ENCODE measurements at places on chromosomes 6 and 20. TPM values are rescaled to one million over a fixed set of nuclear protein-coding genes. Genes with fewer than 3 reads are reported as not detected.

DNA sequence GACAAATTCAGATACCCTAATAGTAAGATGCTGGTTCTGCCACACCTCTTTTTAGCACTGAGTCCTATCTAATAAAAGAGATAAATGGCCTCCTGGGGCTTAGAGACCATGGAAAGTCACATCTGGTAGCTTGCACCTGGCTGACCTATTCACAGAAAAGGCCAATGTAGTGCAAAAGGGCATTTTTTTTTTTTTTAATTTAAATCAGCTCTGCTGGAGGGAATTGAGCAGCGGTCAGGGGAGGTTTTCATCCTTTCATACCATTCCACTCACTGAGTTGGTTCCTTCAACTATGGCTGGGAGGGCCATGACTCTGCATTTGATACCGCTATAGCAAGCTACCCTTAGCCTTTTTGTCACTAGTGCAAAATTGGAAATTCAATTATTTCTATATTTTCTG lies 20.1 kb upstream of the HS3ST5 start:
- no peak for DNase-seq

DNA sequence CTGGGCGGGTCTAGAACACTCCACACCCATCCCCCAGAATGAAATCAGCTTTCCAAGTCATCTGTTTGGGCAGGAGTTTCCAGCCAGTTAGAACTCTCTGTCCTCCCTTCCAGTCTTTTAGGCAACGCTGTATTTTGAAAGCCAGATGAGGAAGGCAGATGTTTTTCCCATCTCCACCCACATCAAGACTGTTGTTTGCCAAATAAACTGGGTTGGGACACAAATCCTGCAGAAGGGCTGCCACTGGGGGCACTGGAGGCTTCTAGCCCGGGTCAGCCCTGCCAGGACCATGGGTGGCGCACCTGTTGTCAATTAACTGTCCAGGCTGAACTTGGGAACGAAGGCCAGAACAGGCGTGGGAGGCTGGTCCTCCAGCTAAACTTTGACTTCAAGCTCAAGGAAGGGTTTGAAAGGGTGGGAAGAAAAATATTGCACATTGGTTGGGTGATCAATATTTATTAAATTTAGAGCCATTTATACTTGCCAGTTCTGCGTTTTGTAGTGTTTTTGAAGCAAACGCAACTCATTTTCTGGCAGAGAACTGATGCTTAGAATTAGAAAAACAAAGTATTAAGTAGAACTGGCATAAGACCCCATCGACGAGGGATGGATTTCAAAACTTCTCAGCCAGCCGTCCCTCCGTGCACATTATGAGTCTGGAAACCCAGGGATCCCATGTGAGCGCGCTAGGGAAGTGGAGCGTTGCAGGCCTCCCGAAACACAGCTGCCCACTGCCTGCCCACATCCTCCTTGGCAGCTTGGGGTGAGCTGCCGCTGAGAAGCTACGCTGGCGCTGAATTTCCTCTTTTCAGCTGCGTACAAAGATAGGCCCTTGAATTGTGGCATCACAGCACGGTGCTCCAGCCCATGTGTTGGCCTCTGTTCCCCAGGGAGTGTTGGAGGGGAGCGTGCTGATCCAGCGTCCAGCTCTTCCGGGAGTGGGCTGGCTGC lies 297.4 kb downstream of the QKI start:
- DNase-seq, result no peak

GRCh38 chr20:50567860-50568548 lies 57.8 kb downstream of the PTPN1 start:
- DNase-seq, result no peak

DNA sequence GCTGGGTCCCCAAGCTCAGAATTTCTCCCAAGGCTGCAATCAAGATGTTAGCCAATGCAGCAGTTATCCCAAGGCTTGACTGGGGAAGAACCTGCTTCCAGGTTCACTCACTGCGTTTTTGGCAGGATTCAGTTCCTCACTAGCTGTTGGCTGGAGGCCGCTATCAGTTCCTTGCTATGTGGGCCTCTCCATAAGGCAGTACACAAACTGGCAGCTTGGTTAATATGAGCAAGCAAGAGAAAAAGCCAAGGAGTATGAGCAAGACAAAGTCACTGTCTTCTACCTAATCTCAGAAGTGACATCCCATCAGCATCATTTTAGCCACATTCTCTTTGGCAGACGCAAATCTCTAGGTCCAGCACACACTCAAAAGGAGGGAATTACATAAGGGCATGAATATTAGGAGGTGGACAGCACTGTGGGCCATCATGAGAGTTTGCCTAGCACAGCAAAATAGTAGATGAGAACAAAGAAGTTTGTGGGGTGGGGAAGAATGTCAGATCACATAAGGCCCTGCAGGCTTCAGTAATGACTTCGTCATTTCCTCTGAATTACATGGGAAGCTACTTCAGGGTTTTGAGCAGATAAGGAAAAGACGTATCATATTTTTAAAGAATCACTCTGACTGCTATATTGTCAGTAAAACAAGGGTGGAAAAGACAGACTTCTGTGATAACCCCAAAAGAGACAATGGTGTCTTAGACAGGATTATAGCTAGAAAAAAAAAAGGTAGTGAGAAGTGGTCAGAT lies 25.5 kb downstream of the LMBRD1 start:
- no peak for DNase-seq

GRCh38 chr20:36887752-36888090 lies 11.8 kb downstream of the TLDC2 start:
- no peak for DNase-seq

DNA sequence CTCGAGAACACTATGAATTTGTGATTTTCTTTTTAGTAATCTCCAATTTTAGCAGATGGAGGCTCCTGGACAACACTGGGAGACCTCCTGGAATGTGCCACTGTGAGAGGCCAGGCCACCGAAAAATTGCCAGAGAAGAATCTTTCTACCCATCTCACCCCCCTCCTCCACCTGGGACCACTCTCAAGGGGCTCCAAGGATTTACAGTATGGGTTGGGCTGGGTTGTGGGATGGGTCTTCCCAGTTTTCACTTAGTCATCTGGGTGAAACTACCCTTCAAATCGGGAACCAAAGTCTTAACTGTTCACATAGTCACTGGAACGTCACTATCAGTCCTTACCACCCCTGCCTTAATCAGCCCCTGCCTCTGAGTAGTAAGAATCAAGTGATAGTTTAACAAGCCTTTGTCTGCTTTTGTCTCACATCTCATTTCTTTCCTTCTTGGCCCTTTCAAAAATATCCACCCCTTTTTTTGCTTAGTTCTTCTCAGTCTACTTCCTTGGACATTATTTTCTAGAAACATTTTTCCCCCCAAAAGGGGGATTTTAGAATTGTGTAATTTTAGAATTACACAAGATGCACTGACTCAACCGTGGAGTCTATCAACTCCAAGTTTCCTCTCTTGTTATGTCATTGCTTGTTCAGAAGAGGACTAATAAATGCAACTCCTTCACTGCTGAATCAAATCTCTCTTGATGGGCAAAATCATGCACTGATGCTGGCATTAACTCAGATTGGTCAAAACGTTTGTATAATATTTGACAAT lies 148.2 kb upstream of the MOCS1 start:
- no peak for DNase-seq

GRCh38 chr6:105873799-105874198 lies 212.3 kb upstream of the PRDM1 start:
- no peak for DNase-seq

GRM1 gene
- total RNA-seq, result not detected

ME1 gene
- 10.1 TPM for total RNA-seq

- DNase-seq, result no peak
Measured at GRCh38 chr6:84362193-84362821, 134.9 kb upstream of the CEP162 start.

DNA sequence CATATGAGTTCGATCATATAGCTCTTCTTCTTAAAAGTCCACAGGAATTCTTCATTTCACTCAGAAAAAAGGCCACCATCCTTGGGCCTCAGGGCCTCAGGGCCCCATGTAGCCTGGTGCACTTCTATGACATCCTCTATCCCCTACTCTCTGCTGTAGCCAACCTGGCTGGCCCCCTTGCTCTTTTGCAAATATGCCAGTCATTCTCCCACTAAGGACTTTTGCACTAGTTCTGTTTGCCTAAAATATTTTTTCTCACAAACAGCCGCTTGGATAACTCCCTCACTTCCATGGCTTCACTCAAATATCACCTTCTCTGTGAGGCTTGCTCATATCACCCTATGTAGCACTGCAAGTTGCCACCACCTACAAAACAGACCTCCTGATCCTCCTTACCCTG lies 604.7 kb upstream of the JAG1 start:
- no peak for DNase-seq

DNA sequence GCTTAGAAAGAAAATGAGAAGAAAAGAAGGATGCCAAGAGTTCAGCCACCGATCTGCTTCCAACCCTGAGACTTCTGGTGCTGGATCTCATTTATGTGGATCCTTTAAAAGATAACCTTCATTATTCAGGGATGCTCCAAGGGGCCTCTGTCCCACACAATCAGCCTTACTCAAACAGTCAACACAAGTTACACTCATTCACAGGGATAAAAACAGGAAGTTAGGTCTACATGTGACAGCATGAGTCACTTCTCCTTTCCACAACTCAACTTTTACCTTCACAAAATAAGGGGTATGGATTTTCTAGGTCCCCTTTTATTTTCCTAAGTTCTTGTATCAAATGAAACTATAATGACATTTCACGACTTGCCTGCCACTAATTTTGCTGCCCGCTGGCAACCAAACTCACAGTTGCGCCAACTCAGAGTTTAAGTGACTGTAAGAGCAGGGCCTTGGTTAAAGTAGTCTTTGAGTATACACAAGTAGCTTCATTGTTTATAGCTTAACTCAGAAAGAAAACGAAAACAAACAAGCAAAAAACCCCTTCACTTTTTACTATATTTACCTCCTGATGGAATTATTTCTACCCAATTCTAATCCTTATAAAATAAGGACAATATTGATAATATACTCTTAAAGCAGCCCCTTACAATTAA lies 278.8 kb upstream of the RUNX2 start:
- no peak for DNase-seq

DNA sequence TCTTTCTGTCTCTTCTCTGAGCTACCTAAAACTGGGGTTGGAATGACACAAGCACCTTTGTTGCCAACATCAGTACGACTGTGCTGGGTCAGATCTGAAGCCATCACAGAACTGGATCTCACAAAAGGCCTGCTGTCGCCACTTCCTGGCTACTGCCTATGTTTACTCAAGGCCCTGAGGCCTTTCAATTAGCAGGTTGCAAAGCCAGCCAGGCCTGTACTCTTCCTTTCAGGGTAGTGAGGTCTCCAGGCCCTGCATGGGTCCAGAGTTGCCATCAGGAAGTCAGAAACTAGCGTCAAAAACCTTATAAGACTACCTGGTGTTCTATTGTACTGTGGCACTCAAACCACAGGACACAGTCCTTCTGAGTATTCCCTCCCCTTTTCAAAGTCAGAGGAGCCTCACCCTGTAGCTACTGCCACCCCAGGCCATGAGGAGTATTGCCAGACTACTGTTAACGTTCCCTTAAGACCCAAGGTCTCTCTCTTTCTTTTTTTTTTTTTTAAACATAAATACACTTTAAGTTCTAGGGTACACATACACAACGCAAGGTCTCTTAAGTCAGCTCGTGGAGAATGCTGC lies 937.4 kb upstream of the GJE1 start:
- DNase-seq, result no peak

- no peak for DNase-seq
Measured at GRCh38 chr6:23784301-23784919, 341.6 kb upstream of the NRSN1 start.

GRCh38 chr6:39494998-39495397 lies 172.5 kb upstream of the KCNK16 start:
- no peak for DNase-seq

GRCh38 chr6:128259029-128259724 lies 261.2 kb downstream of the PTPRK start:
- no peak for DNase-seq

- no peak for DNase-seq
Measured at GRCh38 chr6:109854541-109855308, 123.4 kb upstream of the GPR6 start.

GRCh38 chr6:124661097-124661661 lies 301.1 kb upstream of the RNF217 start:
- no peak for DNase-seq

DNA sequence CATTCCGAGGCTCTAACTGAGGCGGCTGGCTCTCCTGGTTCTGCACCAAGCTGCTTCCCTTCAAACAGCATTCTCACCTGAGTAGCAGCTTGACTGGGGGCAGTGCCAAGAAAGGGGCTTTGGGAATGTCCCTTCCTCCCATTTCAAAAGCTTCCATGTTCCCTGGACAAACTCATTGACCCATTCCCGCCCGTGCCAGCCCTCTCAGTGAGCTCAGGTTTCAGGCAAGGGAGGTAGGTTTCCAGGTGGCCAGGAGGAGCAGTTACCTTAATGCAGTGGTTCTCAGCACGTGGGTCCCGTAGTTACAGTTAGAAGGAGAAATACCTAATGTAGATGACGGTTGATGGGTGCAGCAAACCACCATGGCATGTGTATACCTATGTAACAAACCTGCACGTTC lies 135.2 kb downstream of the ELOVL4 start:
- no peak for DNase-seq

HLA-DMB gene
- total RNA-seq, result 31.0 TPM

DNA sequence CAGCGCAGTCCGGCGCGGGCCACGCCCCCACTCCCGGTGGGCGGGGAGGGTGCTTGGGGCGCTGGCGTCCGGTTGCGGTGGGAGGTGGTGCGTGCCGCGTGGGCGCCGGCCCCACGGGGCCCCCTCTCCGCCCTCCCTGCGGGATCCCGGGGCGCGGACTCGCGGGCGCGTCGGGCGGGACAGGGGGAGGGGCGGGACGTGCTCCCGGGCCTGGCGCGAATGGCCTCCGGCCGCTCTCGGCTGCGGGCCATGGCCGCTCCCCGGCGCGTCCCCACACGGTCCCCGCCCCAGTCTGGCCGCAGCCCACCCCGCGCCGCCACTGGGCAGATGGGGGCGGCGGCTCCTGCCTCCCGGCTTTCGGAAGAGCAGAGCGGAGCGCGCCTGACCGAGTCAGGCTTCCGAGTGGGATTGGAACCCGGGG lies 771 bp upstream of the PPP1R3G start:
- DNase-seq, result peak; percentile 64

DNA sequence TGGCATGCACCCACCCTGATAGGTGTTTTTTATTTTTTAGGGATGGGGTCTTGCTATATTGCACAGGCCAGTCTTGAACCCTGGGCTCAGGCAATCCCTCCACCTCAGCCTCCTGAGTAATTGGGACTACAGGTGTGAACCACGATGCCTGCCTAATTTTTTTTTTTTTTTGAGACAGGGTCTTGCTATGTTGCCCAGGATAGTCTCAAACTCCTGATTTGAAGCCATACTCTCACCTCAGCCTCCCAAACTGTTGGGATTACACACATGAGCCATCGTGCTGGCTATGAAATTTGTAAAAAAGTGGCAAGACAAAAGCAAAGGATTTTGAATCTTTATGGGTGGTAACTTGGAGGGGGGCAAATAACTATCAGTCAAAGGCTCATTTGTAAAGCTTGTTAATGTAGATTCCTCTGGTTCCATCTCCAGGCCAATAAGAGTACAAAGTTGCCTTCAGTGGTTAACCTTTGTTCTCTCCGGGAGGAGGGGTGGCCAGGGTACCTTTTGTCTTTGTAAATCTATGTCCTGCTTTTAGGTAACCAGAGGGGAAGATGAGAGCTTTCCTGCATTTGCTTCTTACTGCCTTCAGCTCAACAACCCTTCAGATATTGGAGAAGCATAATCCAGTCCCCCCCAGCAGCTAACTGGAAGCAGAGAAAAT lies 372.0 kb upstream of the JARID2 start:
- DNase-seq, result no peak

RWDD2A gene
- 2.6 TPM for total RNA-seq

BNIP5 gene
- total RNA-seq, result not detected

GRCh38 chr6:137880746-137881521 lies 13.9 kb downstream of the TNFAIP3 start:
- DNase-seq, result no peak

PSMB9 gene
- 20.1 TPM for total RNA-seq

- no peak for DNase-seq
Measured at GRCh38 chr6:96099069-96099468, 83.3 kb downstream of the FUT9 start.
